ENCODE measurements at places on chromosomes 2 and 18.
A peak's percentile ranks its signal among the peaks of the same experiment; 100 is the strongest.

GRCh38 chr18:9147440-9148202, 11.0 kb downstream of the ANKRD12 start:
- DNase-seq: peak; percentile 31

DNA sequence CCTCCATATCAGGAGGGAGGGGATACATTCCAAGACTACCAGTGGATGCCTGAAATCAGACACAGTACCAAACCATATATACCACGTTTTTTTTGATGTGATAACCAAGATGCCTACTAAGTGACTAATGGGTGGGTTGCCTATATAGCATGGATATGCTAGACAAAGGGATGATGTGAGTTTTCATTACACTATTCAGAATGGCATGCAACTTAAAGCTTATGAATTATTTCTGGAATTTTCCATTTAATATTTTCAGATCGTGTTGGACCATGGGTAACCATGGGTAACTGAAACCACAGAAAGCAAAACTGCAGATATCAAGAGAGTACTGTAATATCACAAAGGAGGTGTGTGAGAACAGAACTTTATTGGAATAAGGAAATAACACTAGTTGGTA, 39.6 kb upstream of the CRACDL start:
- DNase-seq: no peak

- DNase-seq: no peak
Measured at GRCh38 chr18:51491678-51492372, 294.3 kb upstream of the MEX3C start.

DNA sequence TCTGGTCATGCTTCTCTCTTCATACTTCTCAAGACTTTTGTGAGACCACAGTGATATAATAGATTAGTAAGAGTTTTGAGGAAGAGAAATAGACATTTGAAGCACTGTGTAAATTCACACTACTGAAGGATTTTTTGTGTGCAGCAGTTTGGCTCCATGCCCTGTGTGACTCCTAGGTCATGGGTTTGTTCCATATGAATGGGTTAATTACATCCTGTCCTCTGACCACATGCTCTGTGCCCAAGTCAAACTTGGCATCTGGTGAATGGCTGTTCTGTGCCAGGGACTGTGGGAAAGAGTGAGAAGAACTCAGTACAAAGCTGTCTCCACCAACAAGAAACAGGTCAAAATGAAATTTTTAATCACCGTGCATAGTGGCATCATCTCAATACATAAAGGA, 304.0 kb downstream of the LNPK start:
- peak; percentile 4 for DNase-seq

GRCh38 chr2:168639018-168639417, 163.4 kb upstream of the NOSTRIN start:
- DNase-seq: no peak

- no peak for DNase-seq
Measured at GRCh38 chr2:18473241-18474181, 86.9 kb downstream of the RDH14 start.

DNA sequence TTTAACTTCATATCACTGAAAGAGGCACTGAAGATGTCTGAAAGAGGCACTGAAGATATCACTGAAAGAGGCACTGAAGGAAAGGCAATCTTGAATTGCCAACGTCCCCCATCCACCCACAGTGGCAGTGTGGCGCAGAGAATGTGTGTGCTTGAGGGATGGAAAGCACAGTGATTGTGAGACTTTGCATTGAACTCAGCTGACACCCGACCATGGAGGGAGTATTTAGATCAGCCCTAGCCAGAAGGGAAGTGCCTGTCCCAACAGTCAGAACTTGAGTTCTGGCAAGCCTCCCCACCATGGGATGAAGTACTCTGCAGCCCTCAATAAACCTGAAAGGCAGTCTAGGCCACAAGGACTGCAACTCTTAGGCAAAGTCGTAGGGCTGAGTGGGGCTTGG, 33.8 kb downstream of the MAP4K3 start:
- no peak for DNase-seq

DNA sequence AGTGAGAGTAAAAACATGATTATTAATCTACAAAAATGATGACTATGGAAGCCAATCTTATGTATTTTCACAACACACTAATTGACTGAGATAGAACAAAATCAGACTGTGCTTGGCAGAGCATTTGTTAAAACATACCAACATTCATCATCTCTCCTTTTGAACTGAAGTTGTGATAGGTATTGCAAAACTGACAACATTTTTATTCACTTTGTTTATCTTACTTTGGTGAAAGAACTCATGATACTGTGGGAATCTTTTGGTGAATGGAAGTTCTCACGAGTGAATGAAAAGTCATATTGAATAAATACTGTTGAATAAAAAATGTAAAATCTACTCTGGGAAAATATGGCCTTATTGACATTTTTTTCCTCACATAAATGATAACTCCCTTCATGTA, 1430.2 kb upstream of the PIK3C3 start:
- no peak for DNase-seq

DNA sequence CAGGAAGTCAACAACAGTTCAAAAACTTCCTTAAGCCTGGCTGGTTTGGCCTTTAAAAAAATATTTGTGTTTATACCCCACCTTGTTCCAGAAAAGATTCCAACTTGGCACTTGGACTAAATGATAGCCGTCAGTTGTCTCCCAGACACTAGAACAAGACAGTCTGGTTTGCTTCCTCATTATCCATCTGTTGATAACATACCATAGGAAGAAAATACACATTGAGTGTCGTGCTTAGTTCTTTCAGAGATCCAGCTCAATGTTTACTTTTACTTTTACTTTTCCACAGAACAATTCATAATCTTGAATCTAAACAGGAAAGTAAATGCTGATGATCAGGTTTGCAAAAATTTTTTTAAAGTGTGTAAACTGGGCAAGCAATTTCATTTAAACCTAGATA, 2.4 kb upstream of the VPS54 start:
- no peak for DNase-seq

DNA sequence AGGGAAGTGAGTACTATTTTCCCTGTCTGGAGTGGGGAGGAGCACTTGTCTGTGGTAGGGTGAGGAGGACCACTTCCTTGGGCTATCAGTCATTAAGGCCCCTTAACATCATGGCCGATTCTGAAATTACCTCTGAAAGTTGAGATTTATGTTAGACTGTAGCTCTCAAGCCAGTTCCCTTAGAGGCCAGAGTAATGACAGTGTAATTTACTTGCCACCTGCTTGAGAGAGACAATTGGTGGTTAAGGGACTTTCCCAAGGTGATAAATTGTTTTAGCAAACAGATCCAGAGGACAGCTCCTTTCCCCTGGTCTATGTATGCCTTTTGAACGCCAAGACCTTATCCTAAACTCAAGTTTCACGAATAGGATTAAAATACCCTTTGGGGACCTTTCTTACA, 56.1 kb downstream of the NEDD4L start:
- no peak for DNase-seq

DNA sequence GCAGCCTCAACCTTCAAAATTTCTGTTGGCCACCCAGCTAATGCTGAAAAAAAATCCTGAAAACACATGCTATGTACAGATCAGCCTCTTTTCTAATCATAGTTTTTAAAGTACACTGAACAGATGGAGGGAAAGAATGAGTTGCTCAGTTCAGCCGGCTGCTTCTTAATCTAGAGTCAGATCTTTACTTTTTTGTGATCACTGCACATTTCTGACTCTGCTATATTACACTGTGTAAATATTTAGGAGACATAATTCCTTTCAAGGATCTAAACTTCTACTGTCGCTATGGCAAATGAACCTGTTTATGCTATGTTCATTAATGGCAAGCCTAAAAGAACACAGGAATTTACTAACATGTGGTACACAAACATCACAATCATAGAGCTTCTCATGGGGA, 114.2 kb downstream of the SRBD1 start:
- DNase-seq: no peak

GRCh38 chr18:77165503-77166188, 33.1 kb upstream of the MBP start:
- DNase-seq: no peak

DNA sequence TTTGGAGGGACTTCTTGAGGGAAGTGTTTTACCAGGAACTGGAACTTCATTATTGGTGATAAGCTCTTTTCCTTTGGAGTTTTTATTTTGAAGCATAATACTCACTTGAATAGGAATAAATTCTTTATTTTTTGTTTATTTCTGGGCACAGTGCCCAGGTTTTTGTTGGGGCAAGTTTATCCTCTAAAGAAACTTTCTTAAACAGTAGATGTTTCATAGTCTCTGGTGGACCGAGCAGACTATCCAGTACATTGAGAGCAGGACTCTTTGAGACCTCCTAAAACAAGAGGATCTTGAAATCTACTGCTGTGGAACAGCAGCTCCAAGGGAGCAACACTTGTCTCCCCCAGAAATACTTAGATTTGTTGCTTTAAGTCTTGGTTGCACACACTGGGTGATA, 109.4 kb downstream of the PARD3B start:
- DNase-seq: no peak

DNA sequence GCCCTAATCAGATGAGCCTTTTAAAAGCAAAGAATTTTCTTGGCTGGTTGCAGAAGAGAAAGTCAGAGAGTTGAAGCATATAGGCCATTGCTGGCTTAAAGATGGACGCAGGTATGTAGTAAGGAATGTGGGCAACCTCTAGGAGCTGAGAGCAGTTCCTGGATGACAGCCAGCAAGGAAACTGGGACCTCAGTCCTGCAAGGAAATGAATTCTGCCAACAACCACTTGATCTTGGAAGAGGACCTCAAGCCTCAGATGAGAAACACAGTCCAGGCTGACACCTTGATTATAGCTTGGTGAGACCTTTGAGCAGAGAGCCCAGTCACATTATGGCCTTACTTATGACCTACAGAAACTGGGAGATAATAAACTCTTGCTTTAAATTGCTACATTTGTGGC, 15.7 kb downstream of the PHOSPHO2 start:
- no peak for DNase-seq

GRCh38 chr18:60838677-60839076, 466.1 kb upstream of the MC4R start:
- DNase-seq: no peak

- DNase-seq: no peak
Measured at GRCh38 chr2:11279398-11279797, 65.0 kb downstream of the ROCK2 start.

GRCh38 chr18:23131693-23132319, 3.5 kb upstream of the CABLES1 start:
- DNase-seq: peak; percentile 61

GRCh38 chr2:219633276-219634065, 6.0 kb downstream of the SLC4A3 start:
- DNase-seq: no peak

GRCh38 chr2:195838002-195838401, 181.0 kb downstream of the SLC39A10 start:
- no peak for DNase-seq

GRCh38 chr2:46171996-46172546, 125.1 kb upstream of the EPAS1 start:
- DNase-seq: no peak

DNA sequence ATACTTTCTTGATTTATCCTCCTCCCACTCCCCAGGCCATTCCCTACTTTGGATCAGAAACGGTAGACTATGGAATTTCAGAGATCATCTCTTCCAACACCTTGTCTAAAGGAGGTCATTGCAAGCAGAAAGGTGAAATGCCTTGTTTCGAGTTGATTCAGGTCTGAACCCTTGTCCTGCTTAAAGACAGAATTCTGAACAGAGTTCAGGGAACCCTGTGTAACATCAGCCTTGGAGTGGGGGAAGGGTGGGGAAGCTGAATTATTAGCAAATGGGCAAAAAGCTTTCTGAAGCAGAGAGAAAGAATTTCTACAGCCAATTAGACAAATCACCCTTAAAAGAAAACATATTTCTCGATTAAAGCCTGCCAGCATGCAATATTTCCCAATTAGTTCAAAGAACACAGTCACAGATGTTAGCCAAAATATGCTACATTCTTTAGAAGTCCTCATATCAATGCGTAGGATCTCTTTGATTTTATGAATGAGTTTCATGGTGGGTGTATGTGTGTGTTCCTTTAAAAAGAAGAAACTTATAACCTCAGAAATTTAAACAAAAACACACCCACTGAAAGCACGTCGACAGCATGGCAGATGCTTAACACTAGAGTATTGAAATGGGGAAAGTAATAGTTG, 353.1 kb downstream of the RND3 start:
- peak; percentile 11 for DNase-seq

GRCh38 chr2:207054521-207054920, 111.2 kb downstream of the KLF7 start:
- no peak for DNase-seq
